ENCODE measurements at places on chromosomes 6 and 20. TPM values are rescaled to one million over a fixed set of nuclear protein-coding genes. Genes with fewer than 3 reads are reported as not detected.

UBD gene
- total RNA-seq: 2.0 TPM

GRCh38 chr6:14676977-14677781 lies 559.6 kb downstream of the CD83 start:
- H3K4me1 ChIP-seq: no peaks in the 10 kb centered on the region
- no peaks in the 10 kb centered on the region for H3K36me3 ChIP-seq
- H3K27ac ChIP-seq: no peak overlapping the region
- no peaks in the 10 kb centered on the region for H3K27me3 ChIP-seq
- no peak overlapping the region for H3K4me3 ChIP-seq

DNA sequence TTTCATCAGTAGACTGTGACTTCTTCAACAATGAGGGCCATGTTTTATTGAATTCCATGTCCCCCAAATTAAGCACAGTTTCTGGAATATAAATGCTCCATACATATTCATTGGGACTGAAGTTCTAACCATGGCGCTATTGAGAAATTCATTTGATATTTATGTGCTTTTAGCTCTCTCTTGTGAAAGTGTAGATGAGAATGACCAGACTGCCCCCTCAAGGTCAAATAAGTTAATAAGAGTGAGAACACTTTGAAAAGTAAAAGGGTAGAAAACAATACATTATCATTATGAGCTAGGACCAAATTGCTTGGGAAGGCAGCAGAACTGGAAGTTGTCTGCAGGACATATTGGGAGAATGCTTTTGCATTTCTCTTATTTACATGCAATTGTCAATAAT lies 597.9 kb downstream of the EPM2A start:
- no peak for DNase-seq
- no peak overlapping the region for H3K4me3 ChIP-seq
- H3K27me3 ChIP-seq: no peaks in the 10 kb centered on the region
- no peak overlapping the region for H3K27ac ChIP-seq

- H3K36me3 ChIP-seq: no peaks in the 10 kb centered on the region
- H3K4me1 ChIP-seq: no peaks in the 10 kb centered on the region
- no peak overlapping the region for H3K27ac ChIP-seq
- no peak overlapping the region for H3K4me3 ChIP-seq
- DNase-seq: no peak
Measured at GRCh38 chr6:11297376-11297729, 64.9 kb upstream of the NEDD9 start.

Data from breast epithelium (tissue), 4 donors.